Chondrocyte (in vitro differentiated cells): ENCODE measurements at places on chromosomes 5 and 9. TPM values are rescaled to one million over a fixed set of nuclear protein-coding genes. Genes with fewer than 3 reads are reported as not detected.

- H3K4me1 ChIP-seq, result peaks cover 19% of the 10 kb centered on the region
- no peaks in the 10 kb centered on the region for H3K27me3 ChIP-seq
- H3K27ac ChIP-seq, result no peak overlapping the region
- DNase-seq, result no peak
- peaks cover 29% of the 10 kb centered on the region for H3K36me3 ChIP-seq
Observed at GRCh38 chr9:111360881-111361280, 30.9 kb upstream of the OR2K2 start.

GRCh38 chr9:120890320-120891244 is 13.6 kb upstream of the PHF19 start:
- no peaks in the 10 kb centered on the region for H3K36me3 ChIP-seq
- no peaks in the 10 kb centered on the region for H3K27me3 ChIP-seq
- no peak overlapping the region for H3K4me3 ChIP-seq
- H3K27ac ChIP-seq, result no peak overlapping the region
- DNase-seq, result no peak

SPINK7 gene
- not detected in 3 replicates for total RNA-seq

MEIKIN gene
- total RNA-seq, result not detected in 3 replicates

- H3K36me3 ChIP-seq, result no peaks in the 10 kb centered on the region
- no peak overlapping the region for H3K27ac ChIP-seq
- H3K27me3 ChIP-seq, result peaks cover 2% of the 10 kb centered on the region
- no peak for DNase-seq
- H3K4me1 ChIP-seq, result peaks cover 10% of the 10 kb centered on the region
Observed at GRCh38 chr9:20526500-20527319, 95.6 kb downstream of the MLLT3 start.

DNA sequence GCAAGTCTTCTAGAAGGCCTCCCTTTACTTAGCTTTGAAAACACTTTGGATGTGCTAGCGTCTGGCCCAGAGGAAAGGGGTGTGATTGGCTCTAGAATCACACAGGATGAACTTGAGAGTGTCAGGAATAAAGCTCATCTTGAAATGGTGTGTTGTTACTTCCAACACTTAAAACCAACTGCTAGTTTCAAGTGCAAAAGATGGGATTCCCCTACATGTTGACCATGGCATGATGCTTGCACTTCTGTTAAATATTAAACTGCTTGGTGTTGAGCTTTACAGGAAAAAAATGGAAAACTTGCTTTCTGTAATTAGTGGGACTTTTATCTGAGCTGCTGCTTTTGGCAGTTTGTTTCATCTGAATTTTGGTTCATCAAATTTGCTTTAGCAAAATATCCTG is 261.1 kb downstream of the MED10 start:
- H3K4me3 ChIP-seq, result no peak overlapping the region
- no peaks in the 10 kb centered on the region for H3K36me3 ChIP-seq
- no peaks in the 10 kb centered on the region for H3K4me1 ChIP-seq
- H3K27ac ChIP-seq, result no peak overlapping the region

MFAP3 gene
- 38.2 to 39.4 TPM (median 39.0 TPM) in 3 replicates for total RNA-seq

C9 gene
- not detected in 3 replicates for total RNA-seq

DNA sequence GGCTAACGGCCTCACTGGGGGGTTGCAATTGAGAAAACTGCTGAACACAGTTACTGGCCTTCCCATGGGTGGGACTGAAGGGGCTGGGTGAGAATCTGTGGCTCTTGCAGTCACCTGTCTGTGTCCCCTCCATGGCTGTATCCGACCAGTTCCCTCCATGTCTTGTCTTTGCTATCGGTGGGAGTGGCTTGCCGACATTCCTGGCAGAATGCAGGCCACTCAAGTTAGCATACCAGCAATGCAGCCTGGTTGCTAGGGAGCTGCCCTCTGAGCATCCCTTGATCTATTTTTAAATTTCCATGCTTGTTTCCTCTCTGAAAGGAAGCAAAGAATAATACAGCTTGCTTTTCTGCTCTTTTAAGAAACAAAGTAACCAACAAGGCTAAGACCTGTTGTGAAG is 1509.7 kb upstream of the WWC1 start:
- no peaks in the 10 kb centered on the region for H3K4me1 ChIP-seq
- H3K27me3 ChIP-seq, result no peaks in the 10 kb centered on the region
- no peak overlapping the region for H3K27ac ChIP-seq
- no peak overlapping the region for H3K4me3 ChIP-seq
- no peak for DNase-seq
- no peaks in the 10 kb centered on the region for H3K36me3 ChIP-seq

- peak overlapping the region; percentile 64 for H3K27ac ChIP-seq
- H3K27me3 ChIP-seq, result no peaks in the 10 kb centered on the region
- no peaks in the 10 kb centered on the region for H3K36me3 ChIP-seq
- peak overlapping the region; percentile 87 for H3K4me3 ChIP-seq
- H3K4me1 ChIP-seq, result peaks cover 65% of the 10 kb centered on the region
- DNase-seq, result no peak
Observed at GRCh38 chr9:33165263-33166151, 1.6 kb downstream of the B4GALT1 start.

DNA sequence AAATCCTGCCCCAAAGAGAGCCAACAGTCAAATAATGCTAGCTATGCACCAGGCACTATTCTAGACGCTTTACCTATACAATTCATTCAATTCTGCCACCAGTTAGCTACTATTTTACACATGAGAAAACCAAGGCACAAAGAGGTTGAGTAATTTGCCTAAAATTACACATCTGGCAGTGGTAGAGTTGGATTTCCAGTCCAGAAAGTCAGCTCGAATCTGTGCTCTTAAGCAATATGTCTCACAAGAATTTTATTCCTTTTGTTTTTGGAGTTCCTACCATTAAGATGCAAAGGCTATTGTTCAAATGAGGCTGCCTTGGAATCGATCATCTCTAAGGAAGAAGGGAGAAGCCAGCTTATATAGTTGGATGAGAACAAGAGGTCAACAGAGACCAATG is 256.9 kb upstream of the RASA1 start:
- peaks cover 10% of the 10 kb centered on the region for H3K27me3 ChIP-seq
- H3K36me3 ChIP-seq, result no peaks in the 10 kb centered on the region

DNA sequence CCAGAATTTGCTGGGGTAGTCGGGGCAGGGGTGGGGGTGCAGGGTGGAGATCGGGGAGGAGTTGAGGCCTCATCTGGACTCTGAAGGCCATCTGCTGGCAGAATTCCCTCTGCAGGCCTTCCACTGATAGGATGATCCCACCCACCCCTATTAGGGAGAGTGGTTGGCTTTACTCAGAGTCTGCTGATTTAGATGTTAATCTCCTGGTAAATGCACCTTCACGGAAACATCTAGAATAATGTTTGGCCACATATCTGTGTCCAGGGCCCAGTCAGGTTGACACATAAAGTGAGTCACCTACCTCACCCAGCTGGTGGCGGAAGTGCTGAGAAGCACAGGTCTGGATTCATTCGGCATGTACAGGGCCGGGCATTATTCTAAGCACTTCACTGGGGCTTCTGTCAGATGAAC is 50.0 kb downstream of the DAPK1 start:
- no peaks in the 10 kb centered on the region for H3K27me3 ChIP-seq
- no peak overlapping the region for H3K4me3 ChIP-seq
- H3K27ac ChIP-seq, result no peak overlapping the region

GPR150 gene
- 0.33 to 0.42 TPM in 2 of 3 replicates, not detected in the other for total RNA-seq

- peak overlapping the region; percentile 95 for H3K4me3 ChIP-seq
- no peaks in the 10 kb centered on the region for H3K36me3 ChIP-seq
- no peaks in the 10 kb centered on the region for H3K27me3 ChIP-seq
- H3K4me1 ChIP-seq, result peaks cover 23% of the 10 kb centered on the region
- no peak for DNase-seq
- H3K27ac ChIP-seq, result peak overlapping the region; percentile 81
Observed at GRCh38 chr9:97237311-97237786, 70.1 kb upstream of the CCDC180 start.

DNA sequence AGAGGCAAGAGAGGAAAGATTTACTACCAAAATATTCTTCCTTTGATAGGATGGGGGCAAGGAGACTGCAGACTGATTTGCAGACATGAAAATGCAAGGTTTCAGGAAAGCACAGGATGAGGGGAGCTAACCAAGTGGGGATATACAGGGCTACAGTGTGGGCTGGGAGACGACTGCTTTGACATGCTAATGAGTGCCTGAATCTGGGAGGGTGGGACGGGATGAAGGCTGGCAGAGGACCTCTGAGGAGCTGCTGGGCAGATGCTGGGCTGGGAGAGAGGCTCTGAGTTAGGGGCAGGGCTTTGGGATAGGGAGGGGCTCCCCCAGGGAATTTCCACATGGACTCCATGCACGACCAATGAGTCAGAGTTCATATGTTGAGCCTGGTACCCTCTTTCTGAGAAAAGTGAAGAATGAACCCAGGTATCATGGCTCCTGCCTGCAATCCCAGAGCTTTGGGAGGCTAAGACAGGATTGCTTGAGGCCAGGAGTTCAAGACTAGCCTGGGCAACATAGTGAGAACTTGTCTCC is 4.9 kb upstream of the CPLX2 start:
- H3K27ac ChIP-seq, result no peak overlapping the region
- peaks cover 49% of the 10 kb centered on the region for H3K27me3 ChIP-seq
- H3K4me1 ChIP-seq, result no peaks in the 10 kb centered on the region
- no peaks in the 10 kb centered on the region for H3K36me3 ChIP-seq

DNA sequence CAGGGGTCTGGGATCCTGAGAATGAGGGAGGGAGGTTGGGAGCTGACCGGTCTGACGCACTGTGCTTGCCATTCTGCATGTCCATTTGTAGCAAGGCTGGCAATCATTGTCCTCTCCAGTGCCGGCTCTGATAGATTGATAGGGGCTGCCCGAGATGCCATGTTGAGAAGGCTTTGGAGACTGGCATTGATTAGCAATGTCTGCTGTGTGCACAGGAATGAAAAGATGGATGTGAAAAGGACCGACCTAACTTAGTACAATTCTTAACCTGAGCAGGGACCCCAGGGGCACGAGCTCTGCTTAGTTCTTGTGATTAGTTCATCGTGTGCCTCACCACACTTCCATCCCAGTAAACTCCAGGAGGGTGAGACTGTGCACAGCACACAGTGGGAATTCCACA is 17.0 kb downstream of the NEK6 start:
- peaks cover 8% of the 10 kb centered on the region for H3K36me3 ChIP-seq
- DNase-seq, result no peak
- peak overlapping the region; percentile 49 for H3K27ac ChIP-seq
- H3K4me3 ChIP-seq, result no peak overlapping the region
- peaks cover 95% of the 10 kb centered on the region for H3K4me1 ChIP-seq
- H3K27me3 ChIP-seq, result no peaks in the 10 kb centered on the region

DNA sequence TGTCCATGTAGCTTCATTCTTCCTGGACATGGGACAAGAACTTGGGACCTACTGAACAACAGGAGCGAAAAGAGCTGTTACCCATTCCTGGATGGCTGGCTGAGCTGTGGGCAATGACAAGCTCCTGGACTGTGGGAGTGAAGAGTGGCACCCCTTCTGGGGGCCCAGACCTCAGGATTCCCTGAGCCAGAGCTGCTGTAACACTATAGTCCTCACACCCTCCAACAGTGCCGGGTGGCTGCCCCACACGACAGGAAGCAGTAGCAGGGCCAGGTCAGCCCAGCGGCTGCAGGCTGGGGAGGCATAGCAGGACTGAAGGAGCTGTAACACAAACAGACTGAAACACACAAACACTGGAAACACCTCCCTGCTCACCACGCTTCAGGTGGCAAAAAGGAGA is 169.7 kb upstream of the IRX2 start:
- no peak overlapping the region for H3K4me3 ChIP-seq
- no peak for DNase-seq
- no peak overlapping the region for H3K27ac ChIP-seq

DNA sequence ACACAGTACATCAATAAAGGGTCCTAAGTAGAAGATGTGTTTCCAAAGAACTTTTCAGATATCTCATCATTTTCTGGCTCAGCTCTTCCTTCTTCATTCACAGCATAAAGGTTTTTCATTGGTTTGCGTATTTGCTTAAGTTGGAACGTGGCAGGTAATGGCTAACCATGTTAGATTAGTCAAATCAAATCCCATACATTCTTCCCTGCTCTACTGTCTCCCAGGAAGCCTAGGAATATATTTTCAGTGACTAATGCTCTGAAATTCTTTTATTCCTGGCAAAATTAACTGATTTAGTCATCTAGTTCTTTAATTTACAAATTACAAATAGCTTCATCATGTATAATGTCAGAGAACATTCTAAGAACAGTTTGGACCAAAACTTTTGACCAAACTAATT is 99.6 kb upstream of the TMEM161B start:
- H3K36me3 ChIP-seq, result no peaks in the 10 kb centered on the region
- peaks cover 2% of the 10 kb centered on the region for H3K27me3 ChIP-seq
- H3K4me3 ChIP-seq, result no peak overlapping the region
- H3K4me1 ChIP-seq, result no peaks in the 10 kb centered on the region
- no peak overlapping the region for H3K27ac ChIP-seq
- DNase-seq, result no peak

ST8SIA4 gene
- total RNA-seq, result 0.42 TPM in 1 of 3 replicates, not detected in the others

GRCh38 chr5:30874241-30875034 is 319.0 kb upstream of the CDH6 start:
- H3K4me1 ChIP-seq, result no peaks in the 10 kb centered on the region
- DNase-seq, result no peak
- no peak overlapping the region for H3K27ac ChIP-seq

CD274 gene
- 0.12 to 0.67 TPM in 2 of 3 replicates, not detected in the other for total RNA-seq

DNA sequence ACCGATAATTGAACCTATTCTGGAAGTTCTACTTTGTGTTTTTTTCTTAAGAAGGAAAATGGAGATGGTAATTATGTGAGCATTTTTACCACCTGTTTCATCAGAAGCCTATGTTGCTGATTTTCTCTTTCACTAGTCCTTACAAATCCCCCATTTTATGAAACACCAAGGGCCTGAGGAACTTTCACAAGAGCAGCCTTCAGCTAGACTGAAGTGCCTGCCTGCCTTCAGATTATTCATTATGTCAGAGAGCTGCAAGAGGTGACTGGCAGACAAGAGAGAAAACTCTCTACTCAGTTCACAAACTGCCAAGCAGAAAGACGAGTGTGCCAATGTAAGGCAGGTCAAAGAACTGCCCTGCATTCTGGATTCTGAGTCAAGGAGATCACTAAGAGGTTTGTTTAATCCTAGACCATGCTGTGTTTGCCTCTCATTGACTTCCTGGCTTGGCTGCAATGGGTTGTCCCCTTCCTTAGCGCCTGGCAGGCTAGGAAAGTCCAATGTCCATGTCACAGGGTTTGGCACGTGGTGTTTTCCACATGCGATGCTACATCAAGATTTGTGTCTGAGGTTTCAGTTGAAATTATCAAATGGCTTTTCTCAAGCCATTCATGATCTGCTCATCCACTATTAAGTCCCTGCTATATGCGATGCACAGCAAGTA is 143.3 kb downstream of the CDC42SE2 start:
- H3K36me3 ChIP-seq, result peaks cover 38% of the 10 kb centered on the region
- no peaks in the 10 kb centered on the region for H3K27me3 ChIP-seq
- peaks cover 2% of the 10 kb centered on the region for H3K4me1 ChIP-seq
